ENCODE measurements at places on chromosomes 7 and 10.

DNA sequence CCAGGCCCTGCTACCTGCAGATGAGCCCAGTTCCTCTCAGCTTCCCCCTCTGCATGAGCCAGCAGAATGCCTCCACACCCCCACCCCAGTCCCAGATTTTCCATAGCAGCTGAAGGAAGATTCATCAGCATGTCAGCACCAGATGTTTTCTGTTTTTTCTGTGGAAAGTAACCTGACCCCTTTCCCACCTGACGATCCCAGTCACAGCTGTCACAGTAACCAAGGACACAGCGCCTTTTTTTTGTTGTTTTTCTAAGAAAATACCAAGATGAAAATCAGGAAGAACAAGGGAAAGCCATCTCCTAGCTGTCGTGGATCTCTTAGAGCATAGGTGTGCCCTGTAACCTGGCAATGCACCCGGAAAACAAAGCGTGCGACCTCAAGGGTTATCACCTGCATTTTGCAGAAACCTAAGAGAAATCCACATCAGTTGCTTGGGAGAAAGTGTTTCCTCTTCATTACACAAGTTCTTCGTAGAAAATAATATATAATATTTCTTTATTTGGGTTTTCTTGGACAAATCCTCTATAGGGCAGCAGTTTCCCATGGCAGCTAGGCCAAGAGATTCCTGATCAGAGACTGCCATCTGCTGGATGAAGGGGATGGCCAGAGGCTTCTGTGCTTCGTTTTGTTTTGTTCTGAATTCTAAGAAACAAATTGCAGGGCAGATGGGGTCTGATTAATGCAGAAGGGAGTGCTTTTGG is 401.9 kb downstream of the TNS3 start:
- DNase-seq = no peak

- DNase-seq = no peak
Measured at GRCh38 chr10:27297844-27298521, 57.4 kb upstream of the ACBD5 start.

GRCh38 chr10:17418249-17418648 is 36.1 kb downstream of the ST8SIA6 start:
- DNase-seq = no peak

DNA sequence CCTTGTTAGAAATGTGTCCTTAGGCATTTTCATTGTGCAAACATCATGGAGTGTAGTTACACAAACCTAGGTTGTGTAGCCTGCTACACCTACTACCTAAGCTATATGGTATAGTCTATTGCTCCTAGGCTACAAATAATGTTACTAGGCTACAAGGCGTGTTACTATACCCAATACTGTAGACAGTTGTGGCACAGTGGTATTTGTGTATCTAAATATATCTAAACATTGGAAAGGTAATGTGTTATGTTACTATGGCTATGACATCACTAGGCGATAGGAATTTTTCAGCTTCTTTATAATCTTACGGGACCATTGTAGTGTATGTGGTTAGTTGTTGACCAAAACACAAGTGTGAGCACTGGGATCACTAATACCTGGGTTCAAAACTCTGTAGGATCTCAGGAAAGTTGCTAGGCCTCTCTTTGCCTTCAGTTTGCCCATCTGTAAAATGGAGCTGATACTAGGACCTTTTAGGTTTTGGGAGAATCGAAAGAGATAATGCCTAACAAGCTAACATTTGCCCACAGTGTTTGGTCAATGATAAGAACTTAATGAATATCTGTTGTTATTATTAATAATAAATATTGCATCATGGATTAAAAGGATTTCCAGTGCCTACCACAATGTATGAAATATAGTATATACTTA is 2.7 kb downstream of the BICC1 start:
- no peak for DNase-seq

DNA sequence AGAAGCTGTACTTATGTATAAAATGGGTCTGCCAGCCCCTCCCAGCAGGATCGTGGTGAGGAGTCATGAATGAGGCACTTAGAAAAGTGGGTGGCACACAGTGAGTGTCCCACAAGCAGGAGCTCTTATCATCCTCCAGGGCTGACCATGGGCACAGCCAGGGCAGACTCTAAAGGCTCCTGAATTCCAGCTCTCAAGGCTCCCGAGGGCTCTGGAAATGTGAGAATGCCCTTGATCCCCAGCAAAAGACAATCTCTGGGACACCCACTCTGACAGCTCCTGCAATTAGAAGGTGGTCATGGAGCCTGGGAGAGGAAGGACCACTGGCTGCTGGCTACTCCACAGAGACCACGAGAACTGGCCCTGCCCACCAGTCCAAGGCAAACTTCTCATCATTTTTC is 1.6 kb downstream of the VSTM4 start:
- DNase-seq = no peak

DNA sequence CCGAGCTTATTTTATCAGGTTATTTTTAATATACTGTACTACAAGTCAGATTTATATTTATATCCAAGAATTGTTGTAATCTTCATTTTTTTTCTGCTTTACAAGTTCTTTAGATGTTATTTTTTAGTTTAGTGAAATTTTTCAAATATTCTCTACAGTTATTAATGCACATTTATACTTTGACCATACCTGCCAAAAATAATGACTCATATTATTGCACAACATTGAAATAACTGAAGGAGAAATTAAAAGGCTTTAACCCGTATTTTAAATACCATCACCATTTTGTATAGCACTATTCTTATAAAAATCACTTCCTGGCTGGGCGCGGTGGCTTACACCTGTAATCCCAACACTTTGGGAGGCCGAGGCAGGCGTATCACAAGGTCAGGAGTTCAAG is 278.5 kb downstream of the BICC1 start:
- DNase-seq = no peak

DNA sequence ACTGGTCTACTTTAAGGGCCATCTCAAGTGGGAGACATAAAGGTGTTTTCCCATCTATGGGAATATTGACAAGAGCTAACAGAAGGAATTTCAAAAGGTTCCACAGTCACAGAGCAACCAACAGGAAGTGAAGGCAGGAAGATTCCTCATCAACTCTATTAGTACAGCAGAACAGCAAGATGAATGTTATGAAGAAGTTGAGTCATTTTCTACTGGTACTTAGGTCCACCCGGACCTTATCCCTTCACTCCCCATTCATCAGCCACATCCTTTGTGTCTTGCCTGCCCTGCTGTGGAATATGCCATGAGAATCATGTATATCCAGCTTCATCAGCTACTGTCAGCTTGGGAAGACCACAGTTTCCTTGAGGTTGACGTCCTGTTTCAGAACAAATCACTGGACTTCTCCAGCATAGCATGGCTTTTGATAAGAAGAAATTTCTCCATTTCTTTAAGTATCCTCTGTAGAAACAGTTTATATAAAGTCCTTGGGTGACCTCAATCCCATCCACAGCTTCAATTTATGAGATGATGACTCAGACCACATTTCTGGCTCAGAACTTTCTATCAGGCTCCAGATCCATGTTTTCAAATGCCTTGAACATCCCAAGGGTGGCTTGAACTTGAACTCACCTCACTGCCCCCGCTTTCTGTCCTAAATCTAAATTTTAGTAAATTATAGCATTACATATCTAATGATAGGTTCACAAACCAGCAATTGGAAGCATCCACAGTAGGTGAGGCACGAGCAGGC is 84.9 kb upstream of the AGK start:
- no peak for DNase-seq

- DNase-seq = no peak
Measured at GRCh38 chr7:138573741-138574140, 113.7 kb downstream of the TRIM24 start.

- no peak for DNase-seq
Measured at GRCh38 chr7:106129291-106129690, 17.2 kb upstream of the SYPL1 start.

- no peak for DNase-seq
Measured at GRCh38 chr7:12921751-12922345, 234.4 kb downstream of the ARL4A start.

DNA sequence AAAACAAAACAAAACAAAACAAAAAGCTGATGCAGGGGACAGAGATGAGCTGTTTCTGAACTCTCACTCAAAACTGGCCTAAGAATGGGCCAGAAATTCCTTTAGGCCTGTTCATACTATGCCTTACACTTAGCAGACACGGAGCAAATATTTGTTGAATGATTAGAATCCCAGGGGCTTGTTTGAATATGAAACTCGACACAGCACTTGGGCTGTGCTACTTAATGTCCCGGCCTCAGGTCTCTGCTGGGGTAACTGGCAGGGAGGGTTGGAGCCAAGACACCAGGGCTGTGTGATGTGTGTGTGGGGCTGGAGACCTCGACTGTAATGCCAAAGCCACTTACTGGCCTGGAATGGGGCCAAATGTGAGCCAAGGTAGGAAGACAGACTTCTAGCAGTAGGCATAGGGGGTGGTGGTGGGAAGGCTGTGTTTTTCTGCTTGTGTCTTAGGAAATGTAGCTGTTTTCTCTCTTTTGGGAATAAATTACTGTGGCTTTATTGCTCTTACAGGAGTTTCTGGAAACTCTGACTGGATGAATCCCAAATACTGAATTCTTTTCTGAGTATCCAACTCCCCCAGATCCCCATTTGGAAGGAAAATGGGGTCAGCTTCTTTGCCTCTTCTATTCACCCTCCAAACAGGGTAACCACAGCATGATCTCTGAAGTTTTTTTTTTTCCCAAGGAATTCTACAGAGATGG is 66.7 kb downstream of the EMX2 start:
- DNase-seq = no peak

DNA sequence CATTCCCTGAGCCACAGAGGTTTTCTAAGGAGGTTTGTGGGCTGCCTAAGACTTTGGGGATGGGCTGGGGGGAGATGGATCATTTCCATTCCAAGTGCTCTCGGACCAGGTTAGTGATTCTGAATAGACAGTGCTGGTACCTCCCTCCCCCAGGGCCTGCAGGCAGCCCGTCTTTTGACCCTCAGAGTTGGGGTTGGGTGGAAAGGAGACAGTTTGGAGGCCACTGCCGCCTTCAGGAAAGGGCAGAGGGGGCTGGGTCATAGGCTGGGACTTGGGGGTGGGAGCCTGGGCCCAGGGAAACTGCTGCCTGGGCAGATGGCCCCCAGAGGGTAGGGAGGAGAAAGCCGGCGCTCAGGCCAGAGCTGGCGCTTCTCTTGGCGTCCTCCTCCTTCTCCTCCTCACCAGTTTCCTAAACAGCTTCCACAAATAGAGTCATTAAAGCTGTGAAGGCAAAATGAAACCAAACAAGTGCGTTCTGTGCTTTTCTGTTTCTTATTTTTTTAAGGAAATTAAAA is 4.4 kb downstream of the UNC5B start:
- no peak for DNase-seq

GRCh38 chr10:62616885-62617590 is 187.5 kb upstream of the ADO start:
- DNase-seq = no peak

Data from activated CD4-positive, alpha-beta T cell treated with anti-CD3 and anti-CD28 coated beads, Interleukin-2, amount 50 U/mL, for 24 hours (primary cell).